Epithelial cell of proximal tubule (primary cell): ENCODE measurements at places on chromosomes 13 and 19. TPM values are rescaled to one million over a fixed set of nuclear protein-coding genes. Genes with fewer than 3 reads are reported as not detected.

Gene RAB11B
- 16.6 and 23.3 TPM in 2 replicates for total RNA-seq

Gene ZNF581
- total RNA-seq: 27.2 and 29.2 TPM in 2 replicates

Gene CPAMD8
- total RNA-seq: 0.22 and 8.2 TPM in 2 replicates

Gene ZNF562
- total RNA-seq: 9.0 and 21.0 TPM in 2 replicates

DNA sequence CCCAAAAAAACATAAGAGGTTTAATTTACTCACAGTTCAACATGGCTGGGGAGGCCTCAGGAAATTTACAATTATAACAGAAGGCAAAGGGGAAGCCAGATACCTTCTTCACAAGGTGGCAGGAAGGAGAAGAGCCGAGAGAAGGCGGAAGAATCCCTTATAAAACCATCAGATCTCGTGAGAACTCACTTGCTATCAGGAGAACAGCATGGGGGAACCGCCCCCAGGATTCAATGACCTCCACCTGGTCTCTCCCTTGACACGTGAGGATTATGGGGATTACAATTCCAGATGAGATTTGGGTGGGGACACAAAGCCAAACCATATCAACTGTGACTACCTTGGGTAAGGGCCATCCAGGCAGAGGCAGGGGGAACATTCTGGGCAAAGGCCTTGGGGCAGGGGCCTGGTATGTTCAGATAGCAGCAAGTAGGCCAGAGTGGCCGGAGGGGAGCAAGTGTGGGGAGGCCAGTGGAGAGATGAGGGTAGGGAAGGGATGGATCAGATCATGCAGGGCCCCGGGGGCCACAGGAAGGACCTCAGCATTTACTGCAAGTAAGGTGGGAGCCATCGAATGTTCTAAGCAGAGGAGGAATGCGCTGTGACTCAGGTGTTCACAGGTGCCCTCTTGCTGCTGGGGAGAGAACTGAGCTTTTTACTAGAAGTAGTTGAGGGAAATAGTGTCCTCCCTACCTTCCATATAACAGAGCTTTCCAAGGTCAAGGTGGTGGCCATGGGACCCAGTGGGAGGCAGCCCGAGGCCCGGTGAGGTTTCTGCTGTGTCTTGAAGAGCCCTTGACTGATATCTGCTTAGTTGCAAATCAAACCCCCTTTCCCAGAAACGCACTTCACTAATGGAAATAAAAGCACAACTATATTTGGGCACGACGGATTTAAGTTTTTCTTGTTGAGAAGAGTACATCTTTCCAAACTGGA, 18.0 kb downstream of the RAB3D start:
- DNase-seq: no peak

DNA sequence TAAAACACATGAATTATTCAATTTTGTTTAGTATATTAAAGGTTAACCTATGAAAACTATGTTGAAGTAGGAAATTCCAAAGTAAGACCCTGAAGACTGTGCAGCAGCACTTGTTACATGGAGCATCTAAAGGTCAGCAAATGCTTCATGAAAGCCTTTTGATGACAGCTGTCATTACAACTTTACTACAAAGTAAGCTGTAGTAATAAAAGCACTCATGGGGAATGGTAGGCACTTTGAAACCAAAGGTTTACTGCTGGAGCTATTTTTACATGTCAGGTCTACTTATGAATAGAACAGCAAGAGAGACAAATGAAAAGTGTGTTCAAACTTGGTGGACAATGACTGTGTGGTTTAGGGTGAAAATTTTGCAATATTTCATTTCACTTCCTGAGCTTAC, 672.5 kb upstream of the PCDH20 start:
- no peak for DNase-seq

DNA sequence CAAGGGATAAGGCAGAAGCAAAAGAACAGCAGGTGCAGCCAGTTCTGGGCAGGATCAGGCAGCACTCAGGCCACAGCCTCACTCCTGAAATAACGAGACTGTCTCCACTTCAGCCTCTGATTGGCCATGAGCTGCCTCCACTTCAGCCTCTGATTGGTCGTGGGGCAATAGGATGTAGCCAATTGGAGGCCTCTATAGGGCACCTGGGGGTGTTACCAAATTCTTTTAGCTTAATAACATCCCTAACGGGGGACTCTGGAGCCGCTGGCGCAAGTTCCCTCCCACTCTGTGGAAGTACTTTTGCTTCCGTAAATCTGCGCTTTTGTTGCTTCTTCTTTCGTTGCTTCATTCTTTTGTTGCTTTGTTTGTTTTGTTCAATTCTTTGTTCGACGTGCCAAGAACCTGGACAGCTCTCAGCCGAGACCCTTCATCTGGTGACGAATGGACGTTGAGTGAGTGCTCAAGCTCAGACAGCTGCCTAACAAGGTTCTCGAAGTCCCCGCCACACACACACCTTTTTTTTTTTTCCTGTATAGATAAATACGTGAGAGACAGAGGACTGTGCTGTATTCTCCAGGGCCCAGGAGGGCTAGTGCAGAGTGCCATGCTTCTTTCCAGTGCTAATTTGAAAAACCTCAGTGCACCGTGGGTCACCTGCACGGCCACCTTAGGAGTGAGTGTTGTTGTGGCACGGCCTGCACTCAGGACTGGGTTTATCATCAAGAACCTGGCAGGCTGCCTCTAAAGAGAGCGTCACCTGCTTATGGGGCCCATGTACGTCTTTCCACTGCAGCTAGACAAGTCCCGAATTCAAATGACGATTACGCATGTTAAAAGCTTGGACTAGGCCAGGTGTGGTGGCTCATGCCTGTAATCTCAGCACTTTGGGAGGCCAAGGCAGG, 32.0 kb upstream of the TUBGCP3 start:
- DNase-seq: no peak

GRCh38 chr13:101915331-101915730, 462.9 kb downstream of the ITGBL1 start:
- DNase-seq: no peak

DNA sequence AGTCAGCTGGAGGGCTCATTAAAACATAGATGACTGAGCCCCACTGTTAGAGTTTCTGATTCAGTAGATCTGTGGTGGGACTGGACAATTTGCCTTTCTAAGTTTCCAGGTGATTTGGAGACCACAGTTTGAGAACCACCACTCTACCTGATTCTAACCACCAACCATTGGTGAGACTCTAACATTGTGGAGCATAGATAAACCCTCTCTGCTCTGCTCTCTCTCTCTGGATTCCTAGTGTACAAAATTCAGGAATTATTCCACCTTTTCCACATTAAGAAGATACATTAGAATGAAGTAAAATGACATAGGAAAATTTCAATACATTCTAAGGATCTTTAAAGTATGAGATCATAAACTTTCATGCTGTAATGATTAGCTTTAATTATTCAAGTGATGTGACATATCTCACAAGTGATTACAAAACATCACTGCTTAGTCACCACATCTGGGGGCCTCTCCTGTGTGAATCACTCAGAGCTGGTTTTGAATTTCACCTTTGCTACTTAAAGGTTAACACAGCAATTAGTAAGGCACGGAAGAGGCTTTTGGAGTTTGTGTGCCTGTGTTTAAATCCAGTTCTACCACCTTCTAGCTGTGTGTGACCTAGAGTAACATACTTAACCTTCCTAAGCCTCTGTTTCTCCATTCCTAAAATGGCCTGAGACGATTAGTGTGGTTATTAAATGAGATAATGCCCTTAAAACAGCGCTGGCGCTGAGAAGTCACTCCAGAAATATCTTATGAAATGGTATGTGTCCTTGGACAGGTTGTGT, 78.5 kb upstream of the NBEA start:
- DNase-seq: peak; percentile 94

DNA sequence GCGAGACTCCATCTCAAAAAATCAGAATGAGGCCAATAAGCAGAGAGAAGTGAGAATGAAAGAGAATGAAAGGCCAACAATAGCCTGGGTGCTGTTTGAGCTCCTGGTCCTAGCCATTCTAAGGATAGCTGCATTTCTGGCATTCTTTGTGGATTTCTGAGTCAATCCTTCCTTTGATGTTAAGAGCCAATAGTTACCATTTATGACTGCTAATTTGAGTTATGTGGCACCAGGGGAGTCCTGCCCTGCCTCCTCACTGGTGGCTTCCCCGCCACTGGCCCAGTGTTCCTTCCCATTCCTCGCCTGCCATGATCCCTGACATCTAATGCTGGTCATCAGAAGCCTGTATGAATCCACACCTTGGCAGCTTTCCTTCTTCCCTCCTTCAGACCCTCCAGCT, 991.2 kb downstream of the UQCRFS1 start:
- DNase-seq: no peak

DNA sequence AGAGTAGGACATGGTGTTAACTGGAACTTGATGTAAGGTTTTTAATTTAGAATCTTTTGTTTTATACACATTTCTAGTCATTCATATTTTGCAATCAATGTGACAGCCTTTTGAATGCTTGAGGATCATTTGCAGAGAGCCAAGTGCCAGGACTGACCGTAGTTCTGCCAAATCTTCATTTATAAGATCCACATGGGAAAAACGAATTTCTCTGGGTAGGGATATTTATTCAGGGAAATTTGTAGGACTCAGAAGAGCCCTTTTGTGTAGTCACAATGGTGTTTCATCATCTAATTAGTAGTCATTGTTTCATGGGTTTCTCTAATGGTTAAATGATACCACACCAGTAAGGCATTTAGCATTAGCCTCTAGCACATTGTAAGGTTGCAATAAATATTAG, 161.1 kb downstream of the LMO7 start:
- DNase-seq: no peak

DNA sequence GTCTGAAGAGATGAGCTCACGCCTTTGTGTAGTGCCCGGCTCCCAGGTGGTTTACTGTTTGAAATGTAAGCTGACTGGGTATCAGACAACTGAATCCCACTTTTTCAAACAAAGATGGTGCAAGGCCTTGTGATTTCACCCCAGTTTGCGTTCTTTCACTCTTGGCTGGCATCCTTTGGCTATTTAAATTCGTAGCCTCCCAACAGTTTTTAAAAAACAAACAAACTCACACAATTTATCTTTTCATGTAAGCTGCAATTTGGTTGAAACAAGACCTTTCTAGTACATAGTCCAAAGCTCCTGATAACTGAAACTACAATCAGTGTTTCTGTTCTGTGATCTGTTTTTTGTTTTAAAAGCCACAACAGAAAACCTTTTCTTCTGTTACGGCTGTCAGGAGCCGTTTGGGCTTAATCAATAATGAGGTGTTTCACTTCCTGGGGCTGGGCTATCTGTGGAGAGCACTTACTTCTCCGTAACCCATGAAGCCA, 65.1 kb upstream of the NPAS1 start:
- DNase-seq: no peak
